Mesothelial cell of epicardium (in vitro differentiated cells): ENCODE measurements at places on chromosomes 5 and 9.

- no peak for DNase-seq
Measured at GRCh38 chr9:77856615-77857014, 175.0 kb downstream of the GNAQ start.

- no peak for DNase-seq
Measured at GRCh38 chr9:36138496-36138895, 2.0 kb downstream of the GLIPR2 start.

DNA sequence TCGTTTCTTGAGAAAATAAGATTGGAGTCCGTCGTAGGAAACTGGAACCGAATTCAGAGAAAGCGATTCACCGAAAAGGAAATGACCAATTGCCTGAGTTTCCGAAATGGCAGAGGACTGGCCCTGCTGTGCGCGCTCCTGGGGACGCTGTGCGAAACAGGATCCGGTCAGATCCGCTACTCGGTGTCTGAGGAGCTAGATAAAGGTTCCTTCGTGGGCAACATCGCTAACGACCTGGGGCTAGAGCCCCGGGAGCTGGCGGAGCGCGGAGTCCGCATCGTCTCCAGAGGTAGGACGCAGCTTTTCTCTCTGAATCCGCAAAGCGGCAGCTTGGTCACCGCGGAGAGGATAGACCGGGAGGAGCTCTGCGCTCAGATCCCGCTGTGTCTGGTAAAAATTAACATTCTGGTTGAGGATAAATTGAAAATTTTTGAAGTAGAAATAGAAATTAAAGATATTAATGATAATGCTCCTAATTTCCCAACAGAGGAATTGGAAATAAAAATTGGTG, 379 bp downstream of the PCDHGA3 start:
- DNase-seq: no peak

DNA sequence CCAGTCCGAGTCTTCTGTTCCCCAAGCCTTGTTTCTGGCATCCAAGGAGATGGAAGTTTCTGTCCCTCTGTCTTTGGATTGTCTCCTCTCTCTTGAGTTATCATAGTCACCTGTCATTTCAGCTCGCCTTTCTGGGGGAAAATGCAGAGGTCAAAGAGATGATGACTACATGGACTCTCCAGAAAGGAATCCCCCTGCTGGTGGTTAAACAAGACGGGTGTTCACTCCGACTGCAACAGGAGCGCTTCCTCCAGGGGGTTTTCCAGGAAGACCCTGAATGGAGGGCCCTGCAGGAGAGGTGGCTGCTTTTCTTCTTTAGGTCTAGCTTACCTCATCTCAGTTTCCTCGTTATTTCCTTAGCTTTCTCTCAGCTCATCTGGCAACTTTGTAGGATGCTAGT, 25.1 kb downstream of the ERAP2 start:
- DNase-seq: no peak

DNA sequence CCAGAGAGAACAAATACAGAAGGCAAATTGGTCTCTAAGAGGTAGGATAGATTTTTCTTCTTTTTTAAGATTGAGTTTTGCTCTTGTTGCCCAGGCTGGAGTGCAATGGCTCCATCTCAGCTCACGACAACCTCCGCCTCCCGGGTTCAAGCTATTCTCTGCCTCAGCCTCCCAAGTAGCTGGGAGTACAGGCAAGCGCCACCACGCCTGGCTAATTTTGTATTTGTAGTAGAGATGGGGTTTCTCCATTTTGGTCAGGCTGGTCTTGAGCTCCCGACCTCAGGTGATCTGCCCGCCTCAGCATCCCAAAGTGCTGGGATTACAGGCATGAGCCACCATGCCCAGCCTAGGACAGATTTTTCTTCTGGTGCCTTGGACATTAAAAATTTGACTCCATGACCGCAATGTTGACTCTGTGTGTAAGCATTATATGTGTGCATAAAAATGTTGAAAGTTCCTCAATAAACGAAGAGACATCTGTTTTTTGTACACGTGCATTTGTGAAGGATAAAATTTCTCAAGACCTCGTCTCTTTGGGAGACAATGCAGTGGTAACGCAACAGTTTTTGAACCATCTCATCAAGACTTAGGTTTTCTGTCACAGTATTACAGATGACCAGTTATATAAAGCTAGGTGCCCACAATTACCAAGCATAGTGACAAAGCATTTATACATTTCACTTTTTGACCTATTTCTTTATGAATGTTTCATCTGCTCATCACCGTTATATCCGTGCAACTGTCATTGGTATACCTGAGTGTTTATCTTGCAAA, 17.4 kb downstream of the VCP start:
- DNase-seq: no peak

- no peak for DNase-seq
Measured at GRCh38 chr5:163540696-163541095, 35.3 kb downstream of the MAT2B start.

- DNase-seq: no peak
Measured at GRCh38 chr9:32843295-32843694, 60.0 kb downstream of the TMEM215 start.

DNA sequence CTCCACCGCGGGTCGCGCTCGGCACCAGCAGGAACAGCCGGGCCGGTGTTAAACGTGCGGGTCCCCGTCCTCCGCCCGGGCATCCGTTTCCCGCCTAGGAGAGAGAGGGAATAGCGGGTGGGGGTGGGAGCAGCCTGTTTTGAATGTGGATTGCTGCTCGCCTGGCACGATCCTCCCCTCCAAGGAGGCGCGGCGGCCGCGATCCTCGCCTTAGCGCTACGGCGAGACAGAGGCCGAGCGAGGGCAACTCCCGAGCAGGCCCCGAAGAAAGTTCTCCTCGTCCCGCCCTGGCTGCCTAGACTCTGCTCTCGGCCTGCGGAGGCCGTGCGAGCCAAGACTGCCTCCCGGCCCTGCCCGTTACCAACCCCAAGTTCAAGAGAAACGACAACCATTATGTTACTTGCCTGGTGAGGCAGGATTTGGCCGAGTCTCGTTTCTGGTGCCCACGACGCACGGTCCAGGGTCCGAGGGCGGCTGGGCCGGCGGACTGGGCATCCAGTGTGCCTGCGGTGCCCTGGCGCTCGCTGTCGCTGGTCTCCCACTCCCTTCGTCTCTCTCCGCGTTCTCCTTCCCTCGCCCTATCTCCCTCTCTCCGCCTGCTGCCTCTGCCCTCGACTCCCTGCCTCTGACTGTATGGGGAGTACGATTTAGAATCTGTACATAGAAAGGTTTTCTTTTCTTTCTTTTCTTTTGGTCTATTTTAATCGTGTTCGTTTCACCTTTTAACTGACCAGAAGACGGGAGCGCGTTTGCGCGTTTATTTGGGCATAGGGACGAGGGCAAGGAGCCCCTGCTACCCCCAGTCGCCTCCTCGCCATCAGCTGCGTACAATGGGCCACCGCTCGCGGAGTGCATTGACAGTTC, 724 bp downstream of the NR2F1-AS1 start:
- peak; percentile 56 for DNase-seq

GRCh38 chr9:93267681-93268505, 84.0 kb downstream of the WNK2 start:
- no peak for DNase-seq

DNA sequence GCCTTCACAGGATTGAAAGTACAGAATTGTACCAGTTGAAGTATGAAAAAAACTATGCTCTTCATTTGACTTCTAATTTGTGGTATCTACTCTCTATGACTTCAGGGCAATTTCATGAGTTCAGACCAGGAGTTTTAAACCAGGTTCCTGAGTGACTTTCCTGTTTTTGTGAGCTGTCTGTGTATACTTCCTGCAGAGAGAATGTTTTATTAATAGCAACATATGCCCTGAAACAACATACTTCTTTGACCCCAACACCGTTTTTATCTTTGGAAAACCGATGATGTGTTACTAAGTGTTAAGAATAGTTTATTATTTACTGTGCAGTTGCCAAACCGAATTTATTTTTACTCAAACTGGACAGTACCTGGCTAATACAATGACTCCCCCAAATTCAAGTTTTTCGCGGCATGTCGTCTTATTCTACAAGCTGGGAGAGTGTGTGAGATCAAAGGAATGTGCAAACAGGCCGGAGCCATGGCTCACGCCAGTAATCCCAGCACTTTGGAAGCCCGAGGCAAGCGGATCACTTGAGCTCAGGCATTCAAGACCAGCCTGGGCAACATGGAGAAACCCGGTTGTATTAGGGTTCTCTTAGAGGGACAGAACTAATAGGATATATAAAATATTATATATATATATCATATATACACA, 58.7 kb upstream of the ERBIN start:
- DNase-seq: no peak
